ENCODE measurements at places on chromosomes 2 and 18. TPM values are rescaled to one million over a fixed set of nuclear protein-coding genes. Genes with fewer than 3 reads are reported as not detected.
A peak's percentile ranks its signal among the peaks of the same experiment; 100 is the strongest.

GRCh38 chr18:23257686-23258565, 122.6 kb downstream of the CABLES1 start:
- DNase-seq: no peak

The ALS2 gene
- 9.9 TPM for total RNA-seq

- no peak for DNase-seq
Measured at GRCh38 chr2:147688242-147688641, 156.6 kb upstream of the ACVR2A start.

The SPDYA gene
- total RNA-seq: 0.26 TPM

- no peak for DNase-seq
Measured at GRCh38 chr2:224272237-224272910, 129.5 kb downstream of the FAM124B start.

- no peak for DNase-seq
Measured at GRCh38 chr2:6384341-6384740, 481.4 kb downstream of the CMPK2 start.

The LDLRAD4 gene
- total RNA-seq: 35.9 TPM

GRCh38 chr2:221465776-221466175, 106.3 kb downstream of the EPHA4 start:
- no peak for DNase-seq

DNA sequence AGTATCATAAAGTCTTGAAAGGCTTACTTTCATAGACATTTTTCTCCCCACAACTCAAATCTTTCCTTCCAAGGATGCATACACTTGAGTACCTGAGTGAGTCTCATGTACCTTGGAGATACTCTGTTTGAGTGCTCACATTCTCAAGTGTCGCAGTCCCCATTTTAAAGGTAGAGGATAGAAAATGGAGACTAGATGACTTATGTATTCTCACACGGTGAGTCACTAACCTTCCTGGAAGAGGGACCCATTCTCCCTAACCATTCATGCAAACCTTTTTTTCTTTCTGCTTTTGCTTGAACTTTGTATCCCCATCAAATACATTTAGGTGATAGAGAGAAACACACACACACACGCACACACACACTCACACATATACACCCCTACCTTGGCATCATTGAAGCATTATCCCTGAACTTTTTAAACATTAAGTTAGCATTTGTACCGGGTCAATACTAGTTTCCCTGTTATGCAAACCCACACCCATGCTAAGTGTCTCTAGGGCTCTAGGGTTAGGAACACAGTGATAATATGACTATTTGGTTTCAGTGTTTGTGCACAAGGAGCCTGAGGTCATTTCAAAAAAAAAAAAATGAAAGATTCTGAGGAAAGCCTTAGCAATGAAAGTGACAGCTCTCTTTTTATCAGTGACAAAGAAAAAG, 236.2 kb downstream of the IKZF2 start:
- no peak for DNase-seq

GRCh38 chr2:186328838-186329237, 157.2 kb upstream of the ZC3H15 start:
- no peak for DNase-seq

- no peak for DNase-seq
Measured at GRCh38 chr2:240512666-240513535, 44.9 kb downstream of the ANKMY1 start.

- no peak for DNase-seq
Measured at GRCh38 chr18:435940-436339, 64.6 kb downstream of the COLEC12 start.

The SALL3 gene
- total RNA-seq: not detected

- no peak for DNase-seq
Measured at GRCh38 chr2:17083902-17084301, 418.3 kb upstream of the CYRIA start.

GRCh38 chr2:10584242-10584753, 105.5 kb downstream of the NOL10 start:
- no peak for DNase-seq

The TYMS gene
- 1.8 TPM for total RNA-seq

The SLC30A3 gene
- not detected for total RNA-seq

DNA sequence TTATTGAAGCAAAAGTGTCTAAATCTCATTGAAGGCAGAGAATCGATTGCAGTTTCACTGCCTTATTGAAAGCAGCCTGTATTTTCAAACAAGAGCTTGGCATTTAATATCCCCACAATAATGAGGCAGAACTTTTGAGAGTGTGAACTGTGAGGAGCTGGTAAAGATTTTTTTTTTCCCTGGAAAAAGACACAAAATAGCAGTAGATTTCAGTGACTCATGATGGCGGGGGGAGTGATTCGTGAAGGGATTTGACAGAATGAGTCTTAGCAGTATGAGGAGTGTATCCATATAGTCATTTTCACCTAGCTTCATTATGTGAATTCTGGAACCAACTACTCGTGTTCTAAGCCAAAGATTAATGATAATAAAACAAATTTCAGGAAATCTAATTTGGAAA, 242.9 kb downstream of the ARL6IP6 start:
- DNase-seq: no peak

The CFC1 gene
- 24.7 TPM for total RNA-seq

DNA sequence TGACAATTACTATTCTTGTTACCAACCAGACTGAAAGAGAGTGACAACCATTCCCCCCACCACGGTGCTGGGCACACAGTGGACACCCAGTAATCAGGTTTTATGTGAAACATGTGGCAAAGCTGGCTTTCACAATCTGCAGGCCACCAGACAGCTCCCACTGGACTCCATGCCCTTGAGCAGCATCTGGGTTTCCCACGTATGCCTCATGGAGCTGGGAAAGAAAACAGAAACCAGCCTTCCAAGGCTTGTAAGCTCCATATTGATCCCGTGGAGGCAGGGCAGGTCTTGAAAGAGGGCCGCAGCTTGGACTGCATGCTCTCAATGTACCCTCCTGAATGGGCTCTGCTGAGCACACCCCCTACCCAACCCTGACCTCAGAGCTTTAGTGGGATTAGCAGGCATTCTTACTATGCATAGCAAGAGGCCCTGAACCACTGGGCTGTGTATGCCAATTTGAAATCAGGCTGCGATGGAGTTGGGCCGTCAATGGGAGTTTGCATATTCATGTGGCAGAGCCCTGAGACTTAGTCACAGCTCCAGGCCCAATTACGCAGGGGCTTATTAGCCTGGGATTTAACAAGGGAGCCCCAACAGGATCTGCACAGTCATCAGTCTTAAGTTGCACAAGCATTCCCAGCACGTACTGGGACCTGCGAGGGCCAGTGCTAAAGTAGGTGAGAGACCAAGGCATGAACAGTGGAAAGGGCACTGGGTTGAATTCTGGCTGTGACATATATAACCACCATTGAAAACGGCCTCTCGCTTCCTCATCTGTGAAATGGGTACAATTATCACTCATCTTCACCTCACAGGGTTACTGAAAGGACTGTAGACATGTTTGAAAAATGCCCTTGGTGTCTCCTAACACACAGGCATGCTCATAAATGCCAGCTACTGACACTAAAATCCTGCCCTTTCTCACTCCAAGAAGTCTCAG, 10.5 kb downstream of the C1QL2 start:
- no peak for DNase-seq

GRCh38 chr2:108959401-108959800, 29.6 kb downstream of the EDAR start:
- DNase-seq: no peak

GRCh38 chr2:236731767-236732580, 162.3 kb downstream of the ACKR3 start:
- DNase-seq: peak; percentile 43

The NYAP2 gene
- not detected for total RNA-seq

DNA sequence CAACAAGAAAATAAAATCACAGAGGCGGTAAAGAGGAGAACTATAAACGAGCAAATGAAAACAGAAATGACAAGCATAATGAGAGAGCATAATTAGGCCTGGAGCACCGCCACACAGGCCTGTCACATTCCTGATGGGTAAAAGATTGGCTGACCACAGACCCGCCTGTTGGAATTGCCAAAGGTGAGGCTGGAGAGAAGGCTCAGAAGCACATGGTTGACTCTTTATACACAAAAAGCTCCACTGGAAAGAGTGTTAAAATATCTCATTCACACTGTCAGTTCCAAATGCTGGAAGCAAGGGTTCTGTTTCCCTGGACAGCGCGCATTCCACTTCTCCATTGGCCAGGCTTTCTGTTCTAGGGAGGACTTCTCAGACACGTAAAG, 5.9 kb upstream of the LGALSL start:
- DNase-seq: no peak

DNA sequence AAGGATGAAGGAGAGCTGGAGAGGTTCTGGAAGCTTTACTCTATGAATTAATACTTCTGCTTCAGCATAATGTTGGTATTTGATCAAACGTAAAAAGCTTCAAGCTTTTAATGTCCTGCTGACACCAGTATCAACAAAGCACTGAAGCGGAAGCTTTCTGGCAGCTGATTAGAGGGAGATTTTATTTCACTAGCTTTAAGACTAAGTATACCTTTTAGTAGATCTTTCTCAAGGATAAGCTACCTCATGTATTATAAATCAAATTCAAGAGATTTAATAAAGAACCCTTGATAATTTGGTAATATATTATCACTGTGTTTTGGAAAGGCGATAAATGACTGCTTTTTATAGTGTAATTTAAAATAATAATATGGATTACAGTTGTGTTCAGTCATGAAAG, 128.0 kb upstream of the CD302 start:
- no peak for DNase-seq

DNA sequence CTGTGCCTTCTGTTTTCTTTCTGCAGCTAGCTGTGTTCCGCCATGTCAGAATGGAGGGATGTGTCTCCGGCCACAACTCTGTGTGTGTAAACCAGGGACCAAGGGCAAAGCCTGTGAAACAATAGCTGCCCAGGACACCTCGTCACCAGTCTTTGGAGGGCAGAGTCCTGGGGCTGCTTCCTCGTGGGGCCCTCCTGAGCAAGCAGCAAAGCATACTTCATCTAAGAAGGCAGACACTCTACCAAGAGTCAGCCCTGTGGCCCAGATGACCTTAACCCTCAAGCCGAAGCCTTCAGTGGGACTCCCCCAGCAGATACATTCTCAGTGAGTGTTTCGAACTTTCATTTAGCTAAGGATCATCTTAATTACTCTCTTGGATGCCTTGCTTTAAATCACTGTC, 74.1 kb downstream of the LTBP1 start:
- DNase-seq: no peak

DNA sequence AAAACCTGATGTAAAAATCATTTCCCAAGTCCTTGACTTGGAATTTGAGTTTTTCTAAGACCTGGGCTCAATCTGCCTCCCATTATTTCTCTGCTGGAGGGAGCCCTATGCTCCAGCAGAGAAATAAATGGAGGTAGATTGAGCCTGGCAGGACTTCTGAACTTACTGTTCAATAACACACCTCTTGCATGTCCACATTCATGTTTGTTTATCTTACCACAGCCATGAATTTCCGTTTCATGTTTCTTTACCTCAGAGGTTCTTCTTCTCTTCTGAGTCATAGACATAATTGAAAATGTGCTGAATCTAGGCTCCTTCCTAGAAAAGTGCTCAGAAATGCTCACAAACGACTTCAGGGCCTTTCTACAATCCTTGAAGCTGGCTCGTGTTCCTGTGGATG, 170.8 kb downstream of the PMAIP1 start:
- no peak for DNase-seq

DNA sequence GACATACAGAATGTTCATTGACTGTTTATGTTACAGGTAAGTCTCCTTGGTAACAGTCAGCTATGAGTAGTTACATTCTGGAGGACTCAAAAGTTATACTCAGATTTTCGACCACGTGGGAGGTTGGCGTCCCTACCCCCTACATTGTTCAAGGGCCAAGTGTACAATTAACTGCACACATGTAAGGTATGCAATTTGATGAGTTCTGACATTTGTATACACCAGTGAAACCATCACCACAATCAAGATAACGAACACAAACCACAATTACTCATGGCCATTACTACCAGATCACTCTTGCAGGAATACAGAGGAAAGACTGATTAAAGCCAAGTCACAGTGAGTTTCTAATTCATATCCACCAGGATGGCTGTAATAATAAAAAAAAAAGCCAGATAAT, 39.6 kb upstream of the LDLRAD4 start:
- DNase-seq: no peak

DNA sequence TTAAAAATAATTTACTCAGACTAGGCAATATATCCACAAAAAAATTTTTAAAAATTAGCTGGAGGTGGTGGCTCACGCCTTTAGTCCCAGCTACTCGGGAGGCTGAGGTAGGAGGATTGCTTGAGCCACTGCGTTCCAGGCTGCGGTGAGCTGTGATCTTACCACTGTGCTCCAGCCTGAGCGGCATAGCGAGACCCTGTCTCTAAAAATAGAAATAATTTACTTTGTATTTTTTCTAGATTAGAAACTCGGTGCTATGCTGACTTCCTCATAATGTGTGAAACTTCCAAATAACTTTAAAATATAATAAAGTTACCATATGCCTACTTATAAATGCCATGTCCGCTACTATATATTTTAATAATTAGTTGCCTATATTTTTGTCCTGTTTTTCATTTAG, 6.7 kb downstream of the PPIG start:
- DNase-seq: no peak

The ABCG8 gene
- not detected for total RNA-seq

The MBOAT2 gene
- total RNA-seq: 6.7 TPM

DNA sequence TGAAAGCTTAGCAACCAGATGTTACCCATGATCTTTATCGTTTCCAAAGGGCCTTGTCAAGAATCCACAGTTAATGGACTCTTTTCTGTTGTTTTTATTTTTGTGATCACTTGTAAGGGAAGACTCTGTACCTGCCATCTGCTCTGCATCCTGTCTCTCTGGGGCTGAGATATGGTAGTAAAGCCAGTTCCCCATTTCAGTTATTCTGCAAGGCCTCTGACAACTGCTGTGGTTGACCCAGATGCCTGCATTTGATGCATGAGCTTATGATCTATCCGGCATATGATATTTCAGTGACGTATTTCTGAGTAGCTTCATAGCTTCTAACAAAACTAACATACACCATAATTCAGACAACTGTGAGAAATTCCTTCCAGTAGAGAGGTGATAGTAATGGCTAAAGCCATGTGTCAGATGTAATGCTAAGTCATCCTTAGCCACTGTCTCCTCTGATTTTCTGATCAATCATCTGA, 105.1 kb downstream of the TPO start:
- no peak for DNase-seq

- no peak for DNase-seq
Measured at GRCh38 chr2:171792886-171793580, 101.0 kb downstream of the SLC25A12 start.

DNA sequence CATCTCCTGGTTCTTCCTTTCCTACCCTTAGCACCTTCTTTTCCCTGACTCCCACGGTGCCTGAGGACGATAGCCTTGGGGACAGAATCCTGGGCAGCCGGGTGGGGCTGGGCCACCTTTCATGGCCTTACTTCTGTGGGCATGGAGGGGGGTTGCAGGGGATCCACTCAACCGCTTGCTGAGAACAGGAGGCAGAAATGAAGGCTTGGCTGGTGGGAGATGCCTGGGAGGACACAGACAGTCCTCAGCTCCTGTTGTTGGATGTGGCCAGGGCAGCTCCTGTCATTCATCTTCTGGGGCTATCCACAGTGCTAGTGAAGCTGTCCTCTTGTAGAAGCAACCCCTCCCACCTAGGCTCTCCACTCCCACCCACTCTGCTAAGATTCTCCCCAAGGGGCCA, 95.5 kb upstream of the CELF4 start:
- no peak for DNase-seq

The SULT1C2 gene
- total RNA-seq: 13.2 TPM
